ENCODE measurements at places on chromosomes 6 and 20.

GRCh38 chr6:114939630-114940029 is 596.8 kb upstream of the HS3ST5 start:
- H3K27ac ChIP-seq, result no peak overlapping the region
- H3K27me3 ChIP-seq, result no peaks in the 10 kb centered on the region
- no peaks in the 10 kb centered on the region for H3K4me1 ChIP-seq
- H3K4me3 ChIP-seq, result no peak overlapping the region
- no peak for DNase-seq

DNA sequence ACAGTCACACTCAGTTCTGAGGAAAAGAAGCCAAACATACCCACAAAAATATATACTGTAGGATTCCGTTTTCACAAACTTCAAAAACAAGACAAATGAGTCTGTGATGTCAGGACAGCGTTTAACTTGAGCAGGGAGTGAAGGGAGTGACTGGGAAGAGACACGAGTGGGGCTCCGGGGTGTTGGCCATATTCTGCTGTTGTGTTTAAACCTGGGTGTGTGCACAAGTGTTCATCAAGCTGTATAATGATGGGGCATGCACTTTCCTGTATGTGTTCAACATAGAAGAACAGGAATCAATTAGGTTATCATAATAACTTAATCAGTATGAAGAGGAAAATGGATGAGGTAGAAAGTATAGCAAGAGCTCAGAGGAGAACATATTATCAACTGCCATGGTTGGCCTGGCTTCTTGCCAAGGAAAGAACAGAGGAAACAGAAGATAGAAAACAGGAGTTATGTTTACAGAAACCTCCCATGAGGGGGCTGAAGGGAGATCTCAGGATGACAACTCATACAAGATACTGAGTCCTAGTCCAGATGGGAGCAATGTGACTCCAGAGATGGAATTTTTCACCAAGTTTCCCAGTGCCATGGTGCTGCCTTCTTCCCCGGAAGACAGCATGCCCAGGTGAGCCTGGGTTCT is 15.1 kb upstream of the AFDN start:
- no peaks in the 10 kb centered on the region for H3K4me1 ChIP-seq
- peaks cover 28% of the 10 kb centered on the region for H3K27me3 ChIP-seq
- DNase-seq, result no peak
- H3K27ac ChIP-seq, result no peak overlapping the region
- H3K36me3 ChIP-seq, result no peaks in the 10 kb centered on the region

GRCh38 chr20:36202891-36203338 is 33.4 kb upstream of the AAR2 start:
- H3K36me3 ChIP-seq, result no peaks in the 10 kb centered on the region
- peak overlapping the region; percentile 47 for H3K27ac ChIP-seq
- peak overlapping the region; percentile 71 for H3K4me3 ChIP-seq

DNA sequence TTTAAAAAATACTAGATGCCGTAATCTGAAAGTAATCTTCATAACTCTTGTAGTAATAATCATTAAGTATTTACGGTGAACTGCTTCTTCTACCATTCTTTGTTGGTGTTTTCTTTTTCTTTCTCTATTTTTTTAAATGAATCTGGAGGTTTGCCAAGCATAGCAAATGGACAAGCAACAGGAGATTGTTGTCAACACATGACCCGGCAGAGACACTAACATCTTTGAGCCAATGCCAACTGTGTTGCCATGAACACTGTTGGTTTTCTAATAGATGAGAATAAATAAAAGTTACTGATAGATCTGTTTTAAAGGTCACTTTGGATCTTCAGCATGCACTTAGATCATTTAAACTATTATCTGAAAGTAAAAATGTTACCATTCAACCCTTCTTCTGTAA is 523.6 kb upstream of the EYS start:
- H3K4me3 ChIP-seq, result no peak overlapping the region
- H3K27me3 ChIP-seq, result no peaks in the 10 kb centered on the region
- no peaks in the 10 kb centered on the region for H3K36me3 ChIP-seq
- no peaks in the 10 kb centered on the region for H3K4me1 ChIP-seq
- DNase-seq, result no peak

- no peaks in the 10 kb centered on the region for H3K4me1 ChIP-seq
- H3K27me3 ChIP-seq, result peaks cover 20% of the 10 kb centered on the region
- no peak overlapping the region for H3K27ac ChIP-seq
- H3K36me3 ChIP-seq, result no peaks in the 10 kb centered on the region
- H3K4me3 ChIP-seq, result no peak overlapping the region
Observed at GRCh38 chr20:46477640-46478039, 35.7 kb downstream of the ZNF334 start.

DNA sequence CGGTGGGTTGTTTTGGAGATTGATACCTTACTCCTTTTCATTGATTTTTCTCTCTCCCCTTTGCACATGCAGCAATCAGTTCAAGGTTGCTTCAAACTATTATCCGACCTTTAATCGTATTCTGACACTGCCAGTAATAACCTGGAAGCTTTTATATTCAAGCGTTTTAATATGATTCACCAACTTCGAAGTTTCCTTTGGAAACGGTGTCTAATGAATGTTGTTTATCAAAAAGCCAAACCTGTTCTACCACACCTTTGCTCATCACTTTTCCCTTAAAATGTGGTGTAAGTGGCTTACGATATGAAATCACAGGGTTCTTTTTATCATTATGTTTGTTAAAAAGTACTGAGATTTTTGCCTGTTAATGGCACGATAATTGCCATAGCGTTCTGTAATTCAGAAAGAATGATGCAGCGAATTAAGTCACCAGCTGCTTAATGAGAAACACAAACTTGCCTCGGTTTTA is 660 bp downstream of the STXBP5 start:
- H3K27ac ChIP-seq, result peak overlapping the region; percentile 88
- peaks cover 4% of the 10 kb centered on the region for H3K36me3 ChIP-seq
- DNase-seq, result no peak

DNA sequence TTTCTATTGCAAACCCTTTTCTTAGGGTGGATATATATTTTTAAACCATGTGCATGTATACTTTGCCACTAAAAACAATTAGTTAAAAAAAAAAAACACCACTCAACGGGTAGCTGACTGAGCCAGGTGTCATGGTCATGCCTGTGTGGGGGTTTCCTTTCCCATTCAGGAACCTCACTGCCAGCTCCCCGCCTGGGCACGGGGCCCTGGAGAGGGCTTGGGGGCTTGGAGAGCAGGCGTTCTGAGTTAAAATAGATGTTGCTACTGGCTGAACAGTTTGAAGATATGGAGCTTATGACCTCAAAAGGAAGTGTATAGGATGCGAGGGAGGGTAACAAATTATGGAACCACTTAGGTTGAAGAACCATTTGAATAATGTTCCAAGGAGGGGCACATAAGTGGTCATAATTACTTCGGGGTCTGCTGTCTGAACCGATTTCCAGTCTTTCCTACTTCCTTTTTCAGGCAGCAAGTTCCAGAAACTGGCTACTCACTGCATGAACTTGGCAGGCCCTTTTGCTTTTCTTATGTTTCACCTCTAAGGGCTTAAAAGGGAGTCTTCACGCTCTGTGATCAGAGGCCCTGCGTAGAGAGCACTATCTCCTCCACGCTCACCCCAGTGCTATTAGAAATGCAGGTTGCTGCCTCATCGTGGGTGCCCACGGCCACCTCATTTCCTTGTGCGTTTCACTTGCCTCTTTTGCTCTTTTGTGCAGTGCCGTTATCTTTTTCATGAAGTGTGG is 9.9 kb downstream of the STX16 start:
- H3K36me3 ChIP-seq, result no peaks in the 10 kb centered on the region
- no peaks in the 10 kb centered on the region for H3K27me3 ChIP-seq
- H3K4me1 ChIP-seq, result peaks cover 77% of the 10 kb centered on the region
- DNase-seq, result peak; percentile 72
- H3K27ac ChIP-seq, result peak overlapping the region; percentile 99

DNA sequence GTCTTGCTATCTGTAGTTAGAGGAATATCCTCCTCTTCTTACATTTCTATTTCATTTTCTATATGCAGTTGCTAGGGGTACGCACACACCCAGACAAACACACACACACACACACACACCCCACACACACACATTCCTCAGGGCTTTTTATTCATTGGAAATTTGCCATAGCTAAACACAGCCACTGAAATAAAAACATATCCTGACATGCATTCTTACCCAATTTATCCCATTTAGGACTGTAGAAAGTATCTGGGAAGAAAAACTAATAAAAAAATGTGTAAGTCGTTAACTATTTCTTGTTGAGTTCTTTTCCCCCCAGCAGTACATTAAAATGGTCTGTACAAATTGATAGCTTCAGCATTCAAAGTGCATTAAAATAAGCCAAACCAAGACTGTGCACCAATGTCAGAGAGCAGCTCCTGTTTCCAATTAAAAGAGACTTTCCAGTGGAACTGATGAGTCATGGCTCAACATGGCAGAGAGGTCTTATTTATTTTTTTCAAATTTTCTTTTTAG is 357.9 kb upstream of the AGPAT4 start:
- H3K4me3 ChIP-seq, result no peak overlapping the region
- no peak for DNase-seq
- no peak overlapping the region for H3K27ac ChIP-seq
- H3K36me3 ChIP-seq, result no peaks in the 10 kb centered on the region

- H3K27me3 ChIP-seq, result no peaks in the 10 kb centered on the region
- H3K4me3 ChIP-seq, result no peak overlapping the region
- no peak for DNase-seq
- peak overlapping the region; percentile 87 for H3K27ac ChIP-seq
Observed at GRCh38 chr6:151388236-151388635, 3.1 kb downstream of the ZBTB2 start.

DNA sequence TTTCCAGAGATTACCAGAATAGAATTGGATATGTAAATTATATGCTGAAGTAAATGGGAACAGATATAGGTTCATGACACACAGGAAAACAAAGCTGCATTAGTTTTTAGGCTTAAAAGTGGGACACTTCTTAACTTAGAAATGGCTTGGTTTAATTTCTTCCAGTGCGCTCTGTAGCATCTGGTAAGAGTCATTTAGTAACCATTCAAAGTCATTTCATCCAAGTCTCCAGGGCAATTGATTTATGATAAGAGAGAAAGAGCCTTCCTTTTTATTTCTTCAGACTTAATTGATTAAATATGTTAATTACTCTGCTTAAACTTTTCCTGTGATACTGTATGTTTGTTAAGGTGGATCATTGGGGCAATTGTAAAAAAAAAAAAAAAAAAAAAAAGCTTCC is 368.0 kb downstream of the DOK5 start:
- H3K4me3 ChIP-seq, result no peak overlapping the region
- H3K36me3 ChIP-seq, result no peaks in the 10 kb centered on the region
- no peak for DNase-seq
- peaks cover 16% of the 10 kb centered on the region for H3K27me3 ChIP-seq
- no peak overlapping the region for H3K27ac ChIP-seq

DNA sequence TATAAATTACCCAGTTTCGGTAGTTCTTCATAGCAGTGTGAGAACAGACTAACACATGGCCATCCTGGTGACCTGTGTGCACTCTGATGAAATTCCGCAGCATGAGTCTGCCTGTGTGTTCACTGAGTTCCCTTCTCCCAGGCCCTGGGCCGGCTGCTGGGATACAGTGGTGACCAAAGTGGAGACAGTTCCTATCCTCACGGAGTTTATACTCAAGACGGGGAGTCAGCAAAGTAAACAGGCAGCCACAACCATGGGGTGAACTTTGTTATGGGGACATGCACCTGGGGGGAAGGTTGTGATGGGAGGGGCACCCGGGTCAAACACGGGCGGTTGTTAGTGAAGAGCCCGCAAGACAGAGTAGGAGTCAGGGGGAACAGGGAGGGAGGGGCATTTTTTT is 202.0 kb downstream of the CDH4 start:
- no peak overlapping the region for H3K4me3 ChIP-seq
- no peaks in the 10 kb centered on the region for H3K36me3 ChIP-seq
- DNase-seq, result no peak
- H3K4me1 ChIP-seq, result no peaks in the 10 kb centered on the region
- no peak overlapping the region for H3K27ac ChIP-seq

DNA sequence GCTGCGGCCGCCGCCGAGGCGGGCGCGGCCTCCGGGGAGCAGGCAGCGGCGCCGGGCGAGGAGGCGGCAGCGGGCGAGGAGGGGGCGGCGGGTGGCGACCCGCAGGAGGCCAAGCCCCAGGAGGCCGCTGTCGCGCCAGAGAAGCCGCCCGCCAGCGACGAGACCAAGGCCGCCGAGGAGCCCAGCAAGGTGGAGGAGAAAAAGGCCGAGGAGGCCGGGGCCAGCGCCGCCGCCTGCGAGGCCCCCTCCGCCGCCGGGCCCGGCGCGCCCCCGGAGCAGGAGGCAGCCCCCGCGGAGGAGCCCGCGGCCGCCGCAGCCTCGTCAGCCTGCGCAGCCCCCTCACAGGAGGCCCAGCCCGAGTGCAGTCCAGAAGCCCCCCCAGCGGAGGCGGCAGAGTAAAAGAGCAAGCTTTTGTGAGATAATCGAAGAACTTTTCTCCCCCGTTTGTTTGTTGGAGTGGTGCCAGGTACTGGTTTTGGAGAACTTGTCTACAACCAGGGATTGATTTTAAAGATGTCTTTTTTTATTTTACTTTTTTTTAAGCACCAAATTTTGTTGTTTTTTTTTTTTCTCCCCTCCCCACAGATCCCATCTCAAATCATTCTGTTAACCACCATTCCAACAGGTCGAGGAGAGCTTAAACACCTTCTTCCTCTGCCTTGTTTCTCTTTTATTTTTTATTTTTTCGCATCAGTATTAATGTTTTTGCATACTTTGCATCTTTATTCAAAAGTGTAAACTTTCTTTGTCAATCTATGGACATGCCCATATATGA is 3.2 kb downstream of the MARCKS start:
- no peaks in the 10 kb centered on the region for H3K36me3 ChIP-seq
- H3K4me1 ChIP-seq, result peaks cover 20% of the 10 kb centered on the region
- H3K27ac ChIP-seq, result no peak overlapping the region
- peak overlapping the region; percentile 68 for H3K4me3 ChIP-seq
- no peak for DNase-seq
- H3K27me3 ChIP-seq, result peaks cover 20% of the 10 kb centered on the region

- H3K4me1 ChIP-seq, result peaks cover 28% of the 10 kb centered on the region
- peaks cover 2% of the 10 kb centered on the region for H3K36me3 ChIP-seq
- H3K27me3 ChIP-seq, result no peaks in the 10 kb centered on the region
- H3K27ac ChIP-seq, result peak overlapping the region; percentile 61
Observed at GRCh38 chr6:167056370-167056769, 57.2 kb downstream of the CEP43 start.

GRCh38 chr6:168167431-168168315 is 88.7 kb upstream of the FRMD1 start:
- DNase-seq, result no peak
- H3K27ac ChIP-seq, result no peak overlapping the region
- no peaks in the 10 kb centered on the region for H3K4me1 ChIP-seq
- H3K4me3 ChIP-seq, result no peak overlapping the region
- H3K27me3 ChIP-seq, result peaks cover 3% of the 10 kb centered on the region

- H3K36me3 ChIP-seq, result peaks cover 28% of the 10 kb centered on the region
- H3K27ac ChIP-seq, result no peak overlapping the region
- H3K27me3 ChIP-seq, result no peaks in the 10 kb centered on the region
- DNase-seq, result no peak
Observed at GRCh38 chr6:70763754-70764510, 96.2 kb downstream of the SMAP1 start.

All from naive thymus-derived CD8-positive, alpha-beta T cell (primary cell).